ENCODE measurements at places on chromosomes 1 and 21.

DNA sequence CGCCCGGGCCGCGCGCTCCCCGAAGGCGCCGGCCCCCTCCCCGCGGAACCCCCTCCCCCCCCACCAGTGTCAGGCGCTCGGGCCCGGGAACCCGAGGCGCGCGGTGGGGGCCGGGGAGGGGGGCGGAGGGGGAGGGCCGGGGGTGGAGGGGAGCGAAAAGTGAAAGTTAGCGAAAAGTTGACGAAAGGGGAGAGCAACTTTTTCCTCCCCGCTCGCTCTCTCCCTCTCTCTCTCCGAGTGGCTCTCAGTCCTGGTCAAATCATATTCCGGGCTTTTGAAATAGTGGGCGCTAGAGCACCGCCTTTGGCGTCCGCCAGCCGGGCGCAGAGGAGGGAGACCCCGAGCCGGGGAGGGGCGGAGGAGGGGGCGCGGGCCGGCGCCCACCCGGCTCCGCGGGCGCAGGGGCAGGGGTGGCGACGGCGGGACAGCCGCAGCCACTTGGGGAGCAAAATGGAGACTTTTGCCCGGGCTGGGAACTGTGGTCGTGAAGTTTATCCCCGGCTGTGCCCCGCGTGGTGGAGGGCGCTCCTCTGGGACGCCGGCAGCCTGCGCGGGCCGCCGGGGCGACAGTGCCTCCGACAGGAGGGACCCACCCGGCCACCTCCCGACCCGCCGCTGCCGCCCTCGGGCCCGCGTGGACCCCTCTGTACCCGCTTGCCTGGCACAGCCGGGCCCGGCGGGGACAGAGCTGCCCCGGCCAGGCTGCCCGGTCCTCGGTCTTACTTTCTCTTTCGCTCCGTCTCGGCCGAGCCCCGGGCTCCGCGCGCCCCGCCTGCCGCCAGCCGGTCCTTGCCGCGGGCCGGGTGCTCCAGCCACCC is 697 bp downstream of the PRDM16 start:
- no peak for DNase-seq

- DNase-seq = no peak
These were observed 63.9 kb upstream of the GRIK3 start for GRCh38 chr1:37098237-37098636.

- no peak for DNase-seq
These were observed 653.3 kb downstream of the LTN1 start for GRCh38 chr21:28339403-28339802.

GRCh38 chr1:14897547-14897946 is 256.0 kb upstream of the TMEM51 start:
- no peak for DNase-seq

GRCh38 chr1:229464672-229465071 is 30.8 kb upstream of the ACTA1 start:
- DNase-seq = no peak

GRCh38 chr1:243970077-243970476 is 81.0 kb upstream of the ZBTB18 start:
- DNase-seq = no peak

All from activated CD8-positive, alpha-beta memory T cell treated with anti-CD3 and anti-CD28 coated beads for 48 hours (primary cell).